ENCODE measurements at places on chromosomes 2 and 18.
A peak's percentile ranks its signal among the peaks of the same experiment; 100 is the strongest.

- DNase-seq: no peak
Observed at GRCh38 chr18:62729487-62730386, 14.4 kb downstream of the PHLPP1 start.

GRCh38 chr2:215615067-215615802 lies 179.4 kb upstream of the FN1 start:
- no peak for DNase-seq

GRCh38 chr2:191117341-191117740 lies 33.5 kb downstream of the STAT4 start:
- DNase-seq: no peak

GRCh38 chr2:240431271-240431660 lies 4.2 kb upstream of the GPC1 start:
- no peak for DNase-seq

- no peak for DNase-seq
Observed at GRCh38 chr2:50831676-50832075, 200.3 kb downstream of the NRXN1 start.

GRCh38 chr2:160376576-160376975 lies 117.0 kb downstream of the RBMS1 start:
- DNase-seq: no peak

DNA sequence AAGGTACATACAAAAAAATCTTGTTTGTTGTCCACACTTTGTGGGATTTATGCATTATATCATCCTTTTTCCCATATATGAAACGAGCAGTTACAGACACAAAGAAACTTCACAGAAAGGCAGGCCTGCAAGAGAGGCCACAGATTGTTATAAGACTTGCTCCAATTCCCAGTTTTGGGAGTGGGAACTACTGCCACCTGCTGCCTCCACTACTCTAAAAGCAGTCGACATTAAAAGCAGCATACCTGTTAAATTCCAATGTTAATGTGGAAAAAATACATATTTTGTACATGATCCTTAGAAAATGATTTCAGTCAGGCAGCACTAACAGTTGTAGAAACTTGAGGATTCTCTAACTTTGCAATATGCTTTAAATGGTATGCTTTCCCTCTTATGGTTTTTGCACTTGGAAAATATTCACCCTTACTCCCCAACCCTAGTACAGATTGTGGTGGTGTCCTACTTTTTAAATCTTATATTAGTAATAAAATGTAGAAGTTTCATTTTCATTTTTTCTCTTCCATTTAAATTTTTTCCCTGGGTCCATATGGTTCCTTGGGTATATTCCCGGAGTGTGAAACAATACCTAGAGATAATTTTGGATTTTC lies 37.9 kb downstream of the SLC38A11 start:
- no peak for DNase-seq

GRCh38 chr2:118983915-118984314 lies 41.9 kb downstream of the MARCO start:
- no peak for DNase-seq

GRCh38 chr18:71442731-71443141 lies 1101.4 kb downstream of the CBLN2 start:
- no peak for DNase-seq

DNA sequence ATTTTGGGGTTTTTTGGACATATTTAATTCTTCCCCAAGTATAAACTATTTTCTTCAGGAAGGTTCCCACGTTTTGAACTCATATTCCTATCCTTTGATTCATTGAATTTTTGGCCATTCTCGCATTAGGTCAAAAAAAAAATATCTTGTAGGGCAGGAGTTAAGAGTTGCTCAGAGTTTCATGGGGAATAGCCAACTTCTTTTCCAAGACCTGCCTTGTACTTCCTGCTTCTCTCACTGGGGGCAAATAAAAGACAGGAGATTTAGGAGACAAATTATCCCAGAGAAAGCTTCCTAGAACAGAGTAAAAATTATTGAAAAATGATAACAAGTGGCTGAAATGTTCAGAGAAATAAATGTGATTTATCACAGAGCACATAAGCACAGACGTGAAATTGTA lies 55.2 kb upstream of the BCL11A start:
- DNase-seq: no peak

GRCh38 chr2:54374591-54375364 lies 81.3 kb upstream of the SPTBN1 start:
- DNase-seq: no peak

DNA sequence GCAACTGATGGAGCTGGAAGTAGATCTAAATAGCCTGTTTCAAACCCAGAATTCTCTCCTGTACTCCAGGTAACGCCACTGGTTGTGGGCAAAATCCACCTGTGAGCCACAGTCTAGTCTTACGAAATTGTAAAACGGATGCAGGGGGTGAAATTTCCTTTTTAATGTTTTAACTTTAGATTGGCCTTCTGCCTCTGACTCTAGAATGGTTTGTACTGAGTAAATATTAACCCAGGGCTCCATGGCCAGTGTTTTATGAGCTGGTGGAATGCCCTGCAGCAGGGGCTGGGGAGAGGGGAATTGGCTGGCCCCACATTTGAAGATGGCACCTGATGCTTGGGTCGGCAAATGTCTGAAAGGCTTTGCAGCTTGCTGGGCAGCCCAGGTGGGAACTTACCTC lies 156.6 kb downstream of the MYCN start:
- no peak for DNase-seq

DNA sequence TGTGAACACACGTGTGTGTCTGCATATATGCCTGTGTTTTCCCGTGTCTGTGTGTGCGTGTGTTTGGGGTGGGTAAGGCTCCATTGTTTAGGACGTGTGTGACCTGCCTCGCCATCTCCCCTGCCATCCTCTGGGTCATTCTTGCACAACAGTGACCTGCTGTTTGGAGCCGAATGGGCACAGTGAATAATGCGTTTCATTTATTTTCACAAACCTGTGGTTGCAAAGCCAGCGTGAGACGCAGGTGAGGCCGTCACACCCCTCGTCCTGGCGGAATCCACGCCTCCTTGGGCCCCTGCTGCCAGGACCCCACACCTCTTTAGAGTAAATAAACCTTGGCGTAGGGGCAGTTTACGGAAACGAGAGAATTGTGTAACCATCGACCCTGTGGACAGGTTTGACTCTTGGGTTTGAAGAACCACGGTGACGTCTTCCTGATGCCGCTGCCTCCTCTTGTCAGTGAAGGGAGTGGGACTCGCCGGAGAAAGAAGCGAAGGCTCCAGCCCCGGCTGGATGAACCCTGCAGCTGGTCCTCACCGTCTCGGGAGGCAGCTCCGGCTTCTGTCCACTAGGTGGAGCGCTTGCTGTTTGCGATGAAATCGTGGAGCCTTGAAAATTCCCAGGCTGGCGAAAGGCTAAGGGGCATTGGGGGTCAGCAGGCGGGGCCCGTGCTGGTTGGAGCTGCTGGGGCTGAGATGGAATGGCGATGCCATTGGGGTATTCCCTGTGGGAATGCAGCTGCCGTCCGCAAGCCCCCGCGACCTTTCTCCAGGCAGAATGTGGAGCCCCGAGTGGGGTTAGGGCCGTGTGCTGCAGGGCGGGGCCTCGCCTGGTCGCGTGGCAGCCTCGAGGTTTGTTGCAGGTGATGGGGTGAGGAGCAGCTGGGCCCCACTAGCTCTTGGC lies 81.1 kb downstream of the RTP5 start:
- DNase-seq: no peak

GRCh38 chr18:50080932-50081560 lies 113.9 kb downstream of the MYO5B start:
- DNase-seq: no peak

GRCh38 chr2:230811508-230811907 lies 53.2 kb upstream of the ITM2C start:
- DNase-seq: no peak

GRCh38 chr2:14136030-14136429 lies 496.5 kb upstream of the LRATD1 start:
- DNase-seq: no peak

DNA sequence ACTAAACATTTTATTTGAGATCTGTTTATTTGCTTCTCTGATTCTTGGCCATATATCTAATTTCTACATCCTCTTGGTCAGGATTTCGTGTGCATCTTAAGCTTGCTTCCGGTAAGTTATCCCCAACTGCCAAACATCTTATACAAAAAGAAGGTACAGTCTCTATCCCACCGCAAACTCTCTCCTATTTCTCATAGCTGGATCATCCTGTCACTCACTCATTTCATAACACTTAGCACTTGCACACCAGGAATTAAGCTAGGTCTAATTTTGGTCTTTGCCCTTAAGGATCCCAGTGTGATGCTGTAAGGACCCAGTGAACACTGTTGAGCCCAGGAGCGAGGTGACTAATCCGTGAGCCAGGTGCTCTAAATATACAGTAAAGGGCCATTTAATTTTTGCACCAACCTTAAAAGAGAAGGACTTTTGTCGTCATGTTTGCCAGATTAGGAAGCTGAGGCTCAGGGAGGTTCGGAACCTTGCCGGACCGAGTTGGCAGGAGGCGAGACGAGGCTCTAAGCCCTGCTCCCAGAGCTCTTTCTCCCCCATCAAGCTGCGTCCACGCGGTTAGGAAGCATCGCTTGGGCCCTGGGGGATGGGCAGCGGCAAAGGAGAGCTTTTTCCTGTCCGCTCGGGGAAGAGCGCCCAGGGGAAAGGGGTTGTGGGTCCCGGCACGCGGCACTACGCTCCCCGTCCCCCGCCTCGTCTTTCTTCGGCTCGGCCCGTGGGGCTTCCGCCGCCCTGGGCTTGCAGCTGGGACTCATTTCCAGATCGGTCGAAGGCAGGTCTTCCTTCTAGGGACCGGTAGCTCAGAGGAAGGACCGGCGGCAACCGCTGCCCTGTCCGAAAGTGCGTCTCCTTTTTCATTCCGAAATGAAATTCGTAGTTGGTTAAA lies 4.1 kb upstream of the ITPRIPL1 start:
- no peak for DNase-seq

DNA sequence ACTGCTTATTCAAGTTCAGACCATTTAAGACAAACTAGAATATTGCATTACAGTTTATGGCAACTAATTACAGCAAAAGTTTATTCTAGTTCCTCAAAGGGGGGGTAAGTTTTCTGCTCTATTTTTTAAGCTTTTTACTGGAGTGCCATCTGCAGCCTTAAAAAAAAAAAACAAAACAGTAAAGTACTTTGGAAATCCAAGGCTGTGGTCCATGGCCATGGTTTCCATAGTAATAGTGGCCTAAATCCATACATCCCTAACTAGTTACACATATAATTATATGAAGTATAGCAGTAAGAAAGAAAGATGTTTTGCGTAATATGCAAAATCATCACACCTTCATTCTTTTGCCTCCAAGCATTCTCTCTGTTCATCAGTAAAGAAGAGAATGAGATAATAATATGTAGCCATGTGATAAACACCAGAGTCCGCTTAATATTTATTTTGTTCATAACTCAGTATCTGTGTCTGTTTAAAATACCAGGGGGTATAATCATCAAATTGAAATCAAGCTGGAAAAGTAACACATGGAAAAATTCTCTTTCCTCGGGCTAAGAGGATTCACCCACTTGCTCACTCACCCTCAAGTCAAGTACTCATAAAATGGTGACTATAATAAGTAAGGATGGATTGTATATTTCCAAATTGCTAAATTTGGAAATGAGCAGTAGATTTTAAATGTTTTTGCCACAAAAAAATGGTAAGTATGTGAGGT lies 301.1 kb upstream of the RND3 start:
- DNase-seq: peak; percentile 17

- DNase-seq: no peak
Observed at GRCh38 chr2:5976531-5977065, 284.4 kb downstream of the SOX11 start.

- no peak for DNase-seq
Observed at GRCh38 chr2:174630107-174630506, 32.5 kb upstream of the WIPF1 start.

- no peak for DNase-seq
Observed at GRCh38 chr2:236654496-236654895, 84.9 kb downstream of the ACKR3 start.

DNA sequence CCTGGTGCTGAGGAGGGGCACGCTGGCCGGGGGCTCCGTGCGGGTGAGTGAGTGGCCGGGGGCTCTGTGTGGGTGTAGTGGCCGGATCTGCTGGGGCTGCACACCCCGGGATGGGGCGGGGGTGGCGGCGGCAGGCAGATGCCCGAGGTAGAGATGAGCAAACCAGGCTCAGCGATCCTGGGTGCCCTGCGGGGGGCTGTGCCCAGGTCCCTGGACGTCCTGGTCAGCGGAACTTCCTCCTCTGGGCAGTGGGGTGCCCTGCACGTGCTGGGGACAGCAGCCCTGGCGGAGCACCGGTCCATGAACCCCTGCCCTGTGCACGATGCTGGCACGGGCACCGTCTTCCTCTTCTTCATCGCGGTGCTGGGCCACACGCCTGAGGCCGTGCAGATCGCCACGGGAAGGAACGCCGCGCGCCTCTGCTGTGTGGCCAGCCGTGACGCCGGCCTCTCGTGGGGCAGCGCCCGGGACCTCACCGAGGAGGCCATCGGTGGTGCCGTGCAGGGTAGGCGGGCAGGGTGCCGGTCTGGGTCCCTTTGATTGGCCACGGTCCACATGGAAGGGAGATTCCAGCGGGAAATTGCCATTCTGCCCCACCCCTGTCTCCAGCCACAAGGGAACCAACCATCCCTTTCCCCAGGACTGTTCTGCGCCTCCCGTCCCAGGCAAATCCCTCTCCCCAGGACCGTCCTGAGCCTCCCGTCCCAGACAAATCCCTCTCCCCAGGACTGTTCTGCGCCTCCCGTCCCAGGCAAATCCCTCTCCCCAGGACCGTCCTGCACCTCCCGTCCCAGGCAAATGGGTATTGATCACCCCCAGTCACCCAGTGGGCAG lies 5.9 kb downstream of the NEU4 start:
- DNase-seq: no peak
